ENCODE measurements at places on chromosomes 7 and 10.

DNA sequence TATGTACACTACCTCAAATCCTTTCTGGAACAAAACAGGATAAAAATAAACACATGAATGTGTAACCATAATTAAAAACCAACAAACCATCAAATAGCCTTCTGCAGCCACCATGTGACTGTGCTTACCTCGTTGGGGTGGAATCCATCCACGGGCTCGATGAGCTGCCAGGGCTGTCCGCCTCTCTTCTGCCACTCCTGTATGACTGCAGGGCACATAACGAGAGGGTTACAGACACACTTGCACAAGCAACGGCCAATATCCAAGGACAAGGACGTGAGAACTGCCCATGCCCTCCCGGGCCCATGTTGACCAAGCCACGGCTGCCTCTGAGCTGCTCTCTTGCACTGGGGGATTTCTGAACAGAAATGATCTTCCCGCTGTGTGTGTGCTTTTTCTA, 132.2 kb downstream of the ANLN start:
- no peak for DNase-seq

- DNase-seq: no peak
Measured at GRCh38 chr10:22615819-22616499, 98.4 kb downstream of the PIP4K2A start.

GRCh38 chr7:18903695-18904094, 213.7 kb downstream of the TWIST1 start:
- DNase-seq: no peak

DNA sequence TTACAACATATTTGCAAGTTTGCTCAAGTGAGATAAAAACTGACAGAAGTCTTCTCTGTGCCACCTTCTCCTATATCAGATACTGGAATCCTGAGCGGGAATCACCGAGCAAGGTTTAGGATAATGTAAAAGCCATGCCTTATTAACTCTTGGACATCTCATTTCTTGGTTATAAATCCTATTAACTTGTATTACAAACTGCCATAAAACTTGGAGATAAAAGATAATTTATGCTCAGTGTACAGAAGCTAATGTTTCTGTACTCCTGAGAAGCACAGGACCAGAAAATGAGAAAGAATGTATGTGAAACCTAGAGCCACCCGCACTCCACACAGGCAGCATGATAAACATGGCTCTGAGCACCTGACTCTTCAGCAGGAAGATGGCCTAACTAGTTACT, 181.2 kb upstream of the NOBOX start:
- DNase-seq: no peak

DNA sequence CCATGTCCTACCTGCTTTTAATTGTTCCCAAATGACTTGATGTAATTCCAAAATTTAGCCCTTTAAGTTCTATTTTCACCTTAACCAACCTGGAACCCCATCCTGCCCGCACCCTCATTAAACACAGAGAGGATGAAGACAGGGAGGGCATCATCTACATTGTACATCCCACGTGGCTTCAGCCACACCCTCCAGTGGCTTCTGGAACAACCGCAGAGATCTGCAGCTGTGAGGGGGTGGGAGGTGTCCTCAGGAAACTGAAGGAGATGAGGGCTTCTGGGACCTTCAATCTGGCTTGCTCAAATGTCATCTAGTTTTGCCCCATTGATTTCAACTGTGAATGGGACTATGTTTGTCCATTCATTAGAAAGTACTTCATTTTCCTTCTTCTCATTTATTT, 39.0 kb downstream of the AKR1B1 start:
- no peak for DNase-seq

- DNase-seq: no peak
Measured at GRCh38 chr10:75597773-75598440, 166.5 kb downstream of the LRMDA start.

Measured in testis (tissue), 5 donors.